ENCODE measurements at places on chromosomes 2 and 18. TPM values are rescaled to one million over a fixed set of nuclear protein-coding genes. Genes with fewer than 3 reads are reported as not detected.

DNA sequence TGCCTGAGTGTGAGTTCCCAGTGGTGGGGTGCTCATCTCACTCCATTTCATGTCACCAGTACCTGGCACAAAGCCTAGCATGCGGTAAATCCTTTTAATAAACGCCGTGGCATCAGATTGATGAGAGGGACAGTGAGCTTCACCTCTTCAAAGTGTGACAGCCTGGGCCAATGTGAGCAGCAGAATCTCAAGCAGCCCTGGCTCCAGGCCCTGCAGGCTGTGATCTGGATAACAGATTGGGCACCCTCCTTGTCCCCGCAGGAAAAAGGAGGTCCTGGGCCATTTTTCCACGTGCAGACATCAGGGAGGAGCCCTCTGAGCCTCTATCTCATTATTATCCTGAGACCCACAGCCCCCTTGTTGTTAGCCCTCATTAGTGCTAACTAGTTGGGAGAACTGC, 34.8 kb downstream of the TET3 start:
- no peak for DNase-seq
- no peaks in the 10 kb centered on the region for H3K27me3 ChIP-seq
- H3K27ac ChIP-seq, result no peak overlapping the region
- peaks cover 25% of the 10 kb centered on the region for H3K4me1 ChIP-seq

GRCh38 chr18:49751427-49752094, 61.8 kb downstream of the ACAA2 start:
- no peaks in the 10 kb centered on the region for H3K36me3 ChIP-seq
- peaks cover 20% of the 10 kb centered on the region for H3K27me3 ChIP-seq
- H3K4me3 ChIP-seq, result no peak overlapping the region
- no peak for DNase-seq

The MAL gene
- 174 TPM for total RNA-seq

GRCh38 chr2:102176172-102176571, 10.7 kb upstream of the IL1RL2 start:
- no peak for DNase-seq
- H3K27ac ChIP-seq, result no peak overlapping the region
- H3K4me1 ChIP-seq, result peaks cover 9% of the 10 kb centered on the region
- no peaks in the 10 kb centered on the region for H3K36me3 ChIP-seq

GRCh38 chr2:232354069-232354468, 24.5 kb upstream of the ALPP start:
- H3K36me3 ChIP-seq, result no peaks in the 10 kb centered on the region
- H3K27me3 ChIP-seq, result peaks cover 25% of the 10 kb centered on the region
- no peak overlapping the region for H3K27ac ChIP-seq
- H3K4me1 ChIP-seq, result peaks cover 2% of the 10 kb centered on the region
- no peak overlapping the region for H3K4me3 ChIP-seq

DNA sequence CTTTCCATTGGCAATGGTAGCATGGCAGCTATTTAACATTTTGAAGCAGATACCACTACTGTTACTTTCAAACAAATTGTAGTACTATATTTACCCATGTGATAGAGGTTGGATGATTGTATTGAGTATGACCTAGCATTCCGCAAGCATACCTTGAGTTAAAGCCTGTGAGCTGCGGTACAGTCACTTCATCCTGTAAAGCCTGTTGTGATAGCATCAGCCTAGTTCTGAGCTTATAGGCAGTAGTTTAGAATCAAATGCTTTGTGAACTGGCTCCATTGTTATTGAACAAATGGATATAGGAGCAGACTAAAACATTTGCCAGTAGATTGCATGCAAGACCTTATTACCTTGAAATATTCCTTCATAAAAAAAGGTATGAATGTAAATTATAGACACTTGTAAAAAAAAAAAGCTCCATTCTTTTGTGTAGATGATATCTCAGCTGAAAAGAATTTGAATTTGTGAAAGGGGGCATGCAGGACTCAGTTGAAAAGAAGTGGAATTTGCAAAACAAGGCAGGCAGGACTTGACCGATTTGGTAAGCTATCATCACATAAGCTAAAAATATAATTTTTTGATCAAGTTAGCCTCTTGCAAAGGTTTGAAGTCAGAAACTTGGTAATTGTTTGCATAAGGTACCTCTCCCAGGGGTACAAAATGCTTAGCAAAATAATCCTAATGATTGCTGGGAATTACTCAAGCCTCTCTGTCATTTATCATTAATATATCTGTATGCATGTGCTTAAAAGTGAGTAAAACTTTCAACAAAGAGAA, 138.5 kb upstream of the ITGA4 start:
- no peak overlapping the region for H3K4me3 ChIP-seq
- H3K36me3 ChIP-seq, result peaks cover 21% of the 10 kb centered on the region
- H3K4me1 ChIP-seq, result peaks cover 20% of the 10 kb centered on the region
- H3K27me3 ChIP-seq, result no peaks in the 10 kb centered on the region

GRCh38 chr2:239871481-239872435, 153.4 kb downstream of the NDUFA10 start:
- no peak for DNase-seq
- H3K27ac ChIP-seq, result no peak overlapping the region
- no peaks in the 10 kb centered on the region for H3K27me3 ChIP-seq
- H3K36me3 ChIP-seq, result no peaks in the 10 kb centered on the region

DNA sequence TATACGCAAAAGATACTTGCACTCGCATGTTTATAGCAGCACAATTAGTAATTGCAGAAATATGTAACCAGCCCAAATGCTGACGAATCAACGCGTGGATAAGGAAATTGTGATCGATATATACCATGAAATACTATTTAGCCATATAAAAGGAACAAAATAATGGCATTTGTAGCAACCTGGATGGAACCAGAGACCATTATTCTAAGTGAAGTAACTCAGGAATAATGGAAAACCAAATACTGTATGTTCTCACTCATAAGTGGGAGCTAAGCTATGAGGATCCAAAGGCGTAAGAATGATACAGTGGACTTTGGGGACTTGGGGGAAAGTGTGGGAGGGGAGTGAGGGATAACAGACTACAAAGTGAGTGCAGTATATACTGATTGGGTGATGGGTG, 1008.0 kb upstream of the CRIM1 start:
- no peaks in the 10 kb centered on the region for H3K36me3 ChIP-seq
- DNase-seq, result no peak
- H3K4me3 ChIP-seq, result no peak overlapping the region
- no peaks in the 10 kb centered on the region for H3K27me3 ChIP-seq
- H3K4me1 ChIP-seq, result no peaks in the 10 kb centered on the region

The IL36A gene
- not detected for total RNA-seq

DNA sequence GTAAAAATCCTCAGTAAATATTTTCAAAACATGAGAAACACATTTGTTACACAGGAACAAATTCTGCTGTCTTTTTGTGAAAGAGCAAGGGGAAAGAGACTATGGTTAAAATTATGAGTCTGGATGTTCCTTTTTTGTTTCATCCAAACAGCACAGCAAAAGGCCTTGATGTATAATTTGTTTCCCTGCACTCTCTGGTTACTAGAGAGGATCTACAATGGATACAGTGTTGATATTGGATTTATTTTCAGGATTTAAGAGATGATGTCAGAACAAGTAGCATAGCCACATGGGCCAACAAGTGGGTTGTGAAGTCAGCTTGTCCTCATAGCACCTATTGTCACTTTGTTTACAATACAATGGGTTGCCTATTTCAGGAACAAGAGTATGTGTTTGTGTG, 11.3 kb upstream of the ERBB4 start:
- H3K4me3 ChIP-seq, result no peak overlapping the region
- no peaks in the 10 kb centered on the region for H3K4me1 ChIP-seq
- no peak for DNase-seq
- H3K27me3 ChIP-seq, result no peaks in the 10 kb centered on the region
- no peak overlapping the region for H3K27ac ChIP-seq
- no peaks in the 10 kb centered on the region for H3K36me3 ChIP-seq

- no peaks in the 10 kb centered on the region for H3K36me3 ChIP-seq
- DNase-seq, result no peak
- H3K27me3 ChIP-seq, result peaks cover 18% of the 10 kb centered on the region
- H3K4me1 ChIP-seq, result no peaks in the 10 kb centered on the region
Observed at GRCh38 chr2:39710807-39711206, 45.1 kb downstream of the TMEM178A start.

All from activated naive CD8-positive, alpha-beta T cell treated with anti-CD3 and anti-CD28 coated beads, Interleukin-2, amount 10 ng/mL, durations not matched to agents 7 days and 5 days (primary cell).